ENCODE measurements at places on chromosomes 13 and 19.

- no peak for DNase-seq
Observed at GRCh38 chr13:103164251-103164650, 98.0 kb upstream of the SLC10A2 start.

DNA sequence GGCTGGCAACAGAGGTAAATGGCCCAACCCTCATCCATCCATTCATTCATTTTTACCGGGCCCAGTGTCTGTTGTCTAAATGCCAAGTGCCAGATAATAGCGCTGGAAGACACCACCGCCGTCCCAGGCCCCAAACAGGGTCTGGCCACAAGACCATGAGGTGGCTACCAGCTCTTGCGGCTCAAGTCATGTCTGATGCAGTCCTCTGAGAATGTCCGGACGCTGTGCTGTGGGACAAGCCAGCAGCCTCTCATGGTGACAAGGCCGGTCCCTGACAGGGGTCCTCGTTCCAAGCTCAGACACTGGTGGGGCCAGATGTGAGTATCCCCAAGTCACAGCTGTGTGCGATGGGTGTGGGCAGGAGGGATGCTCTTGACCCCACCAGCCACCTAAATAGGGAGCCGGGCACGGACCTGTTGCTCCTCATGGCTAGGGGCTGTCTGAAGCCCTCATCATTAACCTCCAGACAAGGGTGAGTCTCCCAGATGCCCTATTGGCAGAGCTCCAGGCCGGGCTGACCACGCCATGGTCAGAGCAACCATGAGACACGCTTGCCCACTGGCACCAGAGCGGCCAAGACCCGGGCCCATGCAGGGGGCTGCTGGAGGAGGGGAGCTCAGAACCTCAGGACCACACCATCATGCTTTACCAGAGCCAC, 58.4 kb downstream of the MLLT1 start:
- no peak for DNase-seq

DNA sequence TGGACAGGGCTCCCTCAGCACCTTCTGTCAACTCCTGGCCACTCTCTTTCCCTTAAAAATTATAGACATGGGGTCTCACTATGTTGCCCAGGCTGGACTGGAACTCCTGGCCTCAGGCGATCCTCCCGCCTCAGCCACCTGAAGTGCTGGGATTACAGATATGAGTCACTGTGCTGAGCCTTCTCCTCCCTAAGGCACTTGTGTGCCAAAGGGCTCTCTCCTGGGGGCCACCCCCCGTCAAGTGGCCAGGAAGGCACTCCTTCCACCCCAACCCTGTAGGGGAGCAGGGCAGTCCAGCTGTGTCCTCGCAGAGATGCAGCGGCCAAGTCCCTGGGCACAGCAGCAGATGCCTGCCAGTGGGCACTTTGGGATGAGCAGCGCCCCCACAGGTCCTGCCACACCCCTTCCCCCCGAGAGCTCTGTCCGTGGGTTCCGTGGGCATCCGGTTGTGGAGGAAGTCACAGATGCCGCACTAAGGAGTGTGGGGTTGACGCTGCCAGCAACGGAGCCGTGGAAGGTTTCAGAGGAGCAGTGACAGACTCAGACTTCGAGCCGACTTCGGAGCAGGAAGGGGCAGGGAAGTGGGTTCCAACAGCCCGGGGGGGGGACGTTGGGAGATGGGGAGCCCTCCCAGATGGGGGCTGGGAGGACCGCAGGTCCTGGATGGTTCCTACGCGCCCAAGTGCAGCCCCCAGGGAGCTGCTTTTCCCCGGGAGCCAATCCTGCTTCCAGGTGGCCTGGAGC, 3.3 kb upstream of the UQCR11 start:
- DNase-seq: no peak

- no peak for DNase-seq
Observed at GRCh38 chr13:27086599-27087265, 84.9 kb downstream of the USP12 start.

DNA sequence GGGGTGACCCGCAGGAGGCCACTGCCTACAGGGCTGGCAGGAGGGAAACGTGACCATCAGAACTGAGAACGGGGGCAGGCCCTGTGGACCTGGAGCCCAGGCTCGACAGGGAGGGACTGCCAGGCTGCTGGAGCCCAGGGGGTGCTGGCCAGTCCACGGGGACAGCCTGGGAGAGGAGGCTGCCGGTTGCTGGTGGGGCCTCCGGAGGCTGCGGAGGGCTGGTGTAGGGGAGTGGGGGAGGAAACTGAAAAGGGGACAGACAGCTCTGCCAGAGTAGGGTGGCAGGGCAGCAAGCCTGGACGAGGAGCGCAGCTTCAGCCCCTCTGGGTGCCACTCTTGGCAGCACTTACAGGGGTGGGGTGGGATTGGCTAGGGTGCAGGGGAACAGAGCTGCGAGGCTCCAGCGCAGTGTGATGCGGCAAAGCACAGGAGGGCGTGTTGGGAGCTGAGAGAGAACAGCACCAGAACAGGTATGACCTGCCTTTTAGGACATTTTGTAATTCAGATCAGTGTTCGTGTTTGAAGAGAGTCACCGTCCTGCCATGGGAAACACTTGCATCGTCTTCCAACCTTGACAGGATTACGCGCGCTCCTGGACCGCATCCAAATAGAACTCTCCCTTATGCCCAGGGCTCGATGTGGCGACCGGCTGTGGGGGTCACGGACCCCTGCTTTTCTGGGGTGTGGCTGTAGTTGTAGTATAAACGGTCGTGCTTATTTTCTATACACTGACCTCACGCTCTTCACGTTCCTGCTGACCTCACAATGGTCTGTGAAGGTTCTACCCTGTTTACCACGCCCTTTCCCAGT, 19.9 kb upstream of the ARHGEF7 start:
- no peak for DNase-seq
